ENCODE measurements at places on chromosomes 5 and 9.

- DNase-seq, result no peak
Measured at GRCh38 chr5:132100672-132101261, 27.2 kb downstream of the CSF2 start.

DNA sequence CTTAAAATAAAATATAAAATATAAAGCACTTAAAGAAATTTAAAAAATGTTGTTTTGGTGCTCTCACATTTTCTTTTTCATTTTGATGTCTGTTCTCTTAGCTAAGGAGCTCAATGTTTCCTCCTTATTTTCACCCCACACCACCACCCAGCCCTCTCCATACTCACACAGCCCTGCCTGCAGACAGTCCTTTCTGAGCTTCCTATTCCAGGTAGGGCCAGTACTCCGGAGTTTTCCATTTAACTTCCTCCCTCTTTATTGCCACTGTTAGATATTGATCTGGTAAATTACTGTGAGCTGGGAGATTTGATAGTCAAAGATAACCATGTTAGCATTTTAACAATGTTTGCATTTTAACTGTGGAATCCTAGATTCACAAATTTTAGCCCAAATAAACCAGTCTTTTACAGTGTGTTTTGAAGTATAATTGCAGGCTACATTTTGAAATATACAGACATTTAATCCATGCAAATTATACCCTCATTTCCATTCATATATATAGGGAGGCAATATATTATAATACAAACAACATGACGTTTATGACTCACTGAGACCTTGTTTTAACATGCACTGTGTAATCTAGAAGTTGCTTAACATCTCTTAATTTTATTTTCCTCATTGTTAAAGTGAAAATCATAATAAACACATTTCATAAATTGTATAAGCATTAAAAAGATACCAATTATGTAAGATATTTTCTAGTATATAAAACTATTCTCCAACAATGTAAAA is 927.1 kb downstream of the NR2F1-AS1 start:
- DNase-seq, result peak; percentile 18

DNA sequence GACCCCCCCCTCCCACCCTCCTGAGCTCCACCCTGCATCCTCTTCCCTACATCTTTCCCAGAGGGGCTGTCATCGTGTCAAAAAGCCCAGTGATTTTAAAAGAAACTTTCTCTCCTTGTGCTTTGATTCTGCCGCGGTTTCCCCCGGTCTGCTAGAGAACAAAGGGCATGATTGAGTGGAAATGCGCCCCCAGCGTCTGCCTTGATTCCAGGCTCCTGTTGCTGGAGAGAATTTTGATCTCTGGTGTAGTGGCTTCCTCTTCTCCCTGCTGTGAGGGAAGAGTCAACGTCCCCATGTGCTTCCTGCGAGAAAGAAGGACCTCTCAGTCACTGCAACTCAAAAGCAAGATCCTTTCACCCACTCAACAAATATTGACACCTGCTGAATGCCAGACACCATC is 61.9 kb upstream of the RAPGEF1 start:
- no peak for DNase-seq

GRCh38 chr5:93590493-93590892 is 7.5 kb downstream of the NR2F1 start:
- DNase-seq, result no peak

DNA sequence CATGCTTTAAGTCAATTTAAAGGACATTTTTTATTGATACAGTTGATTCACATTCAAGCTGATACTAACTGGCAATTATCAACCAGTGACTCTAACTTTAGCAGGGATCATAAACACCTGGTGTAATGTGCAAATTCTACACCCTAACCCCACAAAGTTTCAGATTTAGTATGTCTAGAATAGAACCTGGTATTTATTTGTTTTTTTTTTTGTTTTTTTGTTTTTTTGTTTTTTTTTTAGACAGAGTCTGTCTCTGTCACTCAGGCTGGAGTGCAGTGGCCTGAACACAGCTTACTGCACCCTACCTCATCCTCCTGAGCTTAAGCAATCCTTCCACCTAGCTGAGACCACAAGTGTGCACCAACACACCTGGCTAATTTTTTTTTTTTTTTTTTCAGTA is 311.2 kb upstream of the SEMA6A start:
- DNase-seq, result no peak

GRCh38 chr9:75892216-75892911 is 1.9 kb downstream of the PCSK5 start:
- DNase-seq, result no peak
